Activated T-helper 2 cell treated with anti-CD3 and anti-CD28 coated beads, Interferon-gamma antibody, Interleukin-2, Interleukin-4, amounts not matched to agents 10 μg/mL and 5 μg/mL and 100 μg/mL, durations not matched to agents 14 hours and 24 hours and 36 hours (primary cell): ENCODE measurements at places on chromosomes 13 and 19. TPM values are rescaled to one million over a fixed set of nuclear protein-coding genes. Genes with fewer than 3 reads are reported as not detected.

Gene IGFL1
- total RNA-seq: not detected in 2 replicates

DNA sequence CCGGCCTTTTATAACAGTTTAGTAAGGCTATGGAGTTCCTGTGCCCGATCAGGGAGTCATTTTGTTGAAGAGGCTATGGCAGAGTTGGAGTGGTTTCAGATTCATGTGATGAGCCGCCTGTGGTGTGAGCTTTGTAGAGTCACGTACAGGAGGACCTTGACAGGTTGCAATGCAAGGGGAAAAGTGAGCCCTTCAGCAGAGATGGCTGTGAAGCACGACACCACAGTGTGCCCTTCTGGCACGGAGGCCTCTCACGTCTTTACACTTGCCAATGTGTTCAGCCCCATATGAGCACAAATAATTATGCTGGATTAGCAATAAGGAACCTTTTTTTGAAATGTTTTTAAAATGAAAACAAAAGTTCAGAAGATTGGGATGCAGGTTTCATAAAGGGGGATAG lies 499.8 kb downstream of the LIG4 start:
- DNase-seq: no peak

GRCh38 chr13:60260440-60260839 lies 96.7 kb upstream of the DIAPH3 start:
- no peak for DNase-seq

DNA sequence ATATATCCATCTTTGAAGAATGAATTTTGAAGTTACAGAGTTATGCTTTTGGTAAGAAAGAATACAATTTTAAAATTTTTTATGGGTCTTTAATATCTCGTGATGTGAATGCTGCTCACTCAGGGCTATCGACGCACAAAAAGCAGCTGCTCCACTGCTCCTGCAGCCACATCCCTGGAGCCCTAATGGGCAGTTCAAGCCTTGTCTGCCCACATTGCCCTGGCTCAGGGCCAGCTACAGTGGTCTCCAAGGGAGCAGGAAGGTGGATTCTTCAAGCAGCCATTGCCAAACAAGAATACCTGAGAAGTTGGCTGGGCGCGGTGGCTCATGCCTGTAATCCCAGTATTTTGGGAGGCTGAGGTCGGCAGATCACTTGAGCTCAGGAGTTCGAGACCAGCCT lies 85.8 kb downstream of the IPO5 start:
- DNase-seq: no peak

DNA sequence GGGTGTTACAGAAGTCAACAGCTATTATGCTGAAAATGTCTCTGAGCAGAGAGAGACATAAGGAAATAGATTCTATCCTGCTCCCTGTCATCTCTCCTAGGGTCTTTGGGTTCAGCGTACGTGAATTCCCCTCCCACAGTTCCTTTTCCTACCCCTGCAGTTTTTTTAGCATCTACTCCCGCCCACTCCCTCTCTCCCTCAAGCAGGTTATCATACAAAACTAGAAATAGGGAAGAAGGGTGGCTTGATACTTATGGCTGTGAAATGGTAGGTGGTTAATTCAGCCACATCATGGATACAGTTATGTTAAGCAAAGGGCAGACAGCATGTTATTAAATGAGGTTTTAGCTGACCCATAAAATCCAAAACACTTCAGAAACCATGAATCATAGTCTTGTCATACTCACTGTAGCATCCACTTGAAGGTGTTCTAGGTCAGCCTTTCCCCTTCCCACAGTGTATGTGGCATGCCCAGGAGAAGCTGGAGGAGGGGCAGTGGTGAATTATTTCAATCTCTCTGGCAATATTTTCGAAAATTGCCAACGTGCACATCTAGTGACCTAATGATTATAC lies 236.8 kb upstream of the SERP2 start:
- no peak for DNase-seq

GRCh38 chr19:38745316-38745715 lies 1.0 kb upstream of the CAPN12 start:
- no peak for DNase-seq

DNA sequence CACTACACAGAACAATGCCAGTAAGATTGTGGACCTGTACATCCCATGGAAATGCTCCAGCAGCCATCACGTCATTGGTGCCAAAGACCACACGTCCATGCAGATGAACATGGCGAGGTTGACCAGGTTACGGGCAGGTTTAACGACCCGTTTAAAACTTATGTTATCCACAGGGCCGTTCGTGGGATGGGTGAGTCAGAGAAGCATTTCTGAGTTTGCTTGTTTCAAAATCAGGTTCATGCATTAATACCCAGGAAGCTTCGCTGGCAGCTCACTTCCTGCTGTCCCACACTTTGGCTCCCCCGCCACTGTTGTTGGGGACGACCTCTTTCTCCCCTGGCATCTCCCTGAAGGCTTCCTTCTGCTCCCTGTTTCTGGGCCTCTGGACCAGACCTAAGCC lies 194.1 kb downstream of the USP12 start:
- no peak for DNase-seq

DNA sequence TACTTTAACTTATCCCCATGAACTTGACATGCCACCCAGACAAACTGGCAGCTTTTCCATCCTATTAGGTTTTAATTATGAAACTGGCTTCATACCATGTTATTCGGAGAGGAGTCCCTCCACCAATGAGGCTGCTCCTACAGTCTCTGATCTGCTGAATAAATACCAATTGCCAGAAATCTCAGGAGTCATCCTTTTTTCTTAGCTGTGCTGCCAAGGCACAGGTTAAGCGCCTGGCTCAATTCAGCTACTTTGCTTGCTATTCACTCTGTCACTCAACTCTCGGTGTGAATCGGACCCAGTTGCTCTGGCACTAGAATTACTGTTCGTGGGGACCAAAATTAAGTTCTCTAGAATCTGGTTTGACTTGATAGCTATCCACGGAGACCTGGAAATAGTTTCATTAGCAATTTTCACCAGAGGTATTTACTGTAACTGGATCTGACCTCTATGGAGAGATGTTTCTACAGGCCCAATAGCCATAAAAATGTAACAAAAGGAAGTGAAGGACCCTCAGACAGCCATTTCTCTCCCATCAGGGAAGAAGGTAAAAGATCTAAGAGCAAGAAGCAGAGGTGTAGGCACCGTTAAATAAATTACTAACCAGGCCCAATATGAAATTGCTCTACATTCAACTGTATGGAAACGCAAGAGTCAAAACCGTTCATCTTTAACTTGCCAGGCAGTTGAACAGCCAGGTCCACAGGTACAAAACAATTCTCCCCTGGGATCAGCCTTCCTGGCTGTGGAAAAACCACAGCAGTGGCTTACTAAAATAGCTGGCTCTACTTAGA lies 5.4 kb downstream of the ZC3H4 start:
- DNase-seq: no peak
